ENCODE measurements at places on chromosomes 12 and 14.

DNA sequence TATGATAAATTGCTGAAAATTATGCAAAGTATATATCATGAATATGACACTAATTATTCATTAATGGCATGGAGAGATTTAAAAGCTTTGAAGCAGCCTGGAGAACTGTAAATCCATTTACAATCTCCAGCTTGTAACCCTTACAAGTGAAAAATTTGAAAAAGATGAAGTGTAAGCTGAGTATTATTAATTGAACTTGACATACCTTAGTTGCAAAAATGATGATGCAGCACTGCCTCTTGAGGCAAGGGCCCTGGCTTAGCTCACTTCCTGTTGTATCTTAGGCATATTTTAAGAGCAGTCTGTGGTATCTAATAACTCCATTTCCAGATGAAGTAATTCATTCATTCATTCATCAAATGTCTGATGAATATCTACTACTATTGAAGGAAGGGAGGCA lies 158.6 kb downstream of the ANO4 start:
- DNase-seq: no peak

DNA sequence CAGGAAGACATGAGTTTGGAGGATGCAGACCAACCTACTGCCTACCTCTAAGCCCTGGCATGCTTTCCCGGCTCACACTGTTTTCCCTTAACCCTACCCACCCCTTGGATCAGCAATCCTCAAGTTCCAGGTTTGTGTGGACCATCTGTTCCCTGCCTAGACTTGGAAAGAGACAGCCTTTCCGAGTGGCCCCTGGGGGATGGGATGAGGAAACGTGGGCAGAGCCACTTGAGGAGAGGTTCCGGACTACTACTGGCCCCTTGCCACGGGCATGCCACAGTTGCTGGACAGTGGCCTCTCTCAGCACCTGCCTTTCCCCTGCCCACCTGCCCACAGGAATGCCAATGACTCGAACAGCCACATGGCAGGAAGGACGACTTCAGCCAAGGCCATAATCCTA lies 135.9 kb downstream of the SLC15A4 start:
- DNase-seq: no peak

DNA sequence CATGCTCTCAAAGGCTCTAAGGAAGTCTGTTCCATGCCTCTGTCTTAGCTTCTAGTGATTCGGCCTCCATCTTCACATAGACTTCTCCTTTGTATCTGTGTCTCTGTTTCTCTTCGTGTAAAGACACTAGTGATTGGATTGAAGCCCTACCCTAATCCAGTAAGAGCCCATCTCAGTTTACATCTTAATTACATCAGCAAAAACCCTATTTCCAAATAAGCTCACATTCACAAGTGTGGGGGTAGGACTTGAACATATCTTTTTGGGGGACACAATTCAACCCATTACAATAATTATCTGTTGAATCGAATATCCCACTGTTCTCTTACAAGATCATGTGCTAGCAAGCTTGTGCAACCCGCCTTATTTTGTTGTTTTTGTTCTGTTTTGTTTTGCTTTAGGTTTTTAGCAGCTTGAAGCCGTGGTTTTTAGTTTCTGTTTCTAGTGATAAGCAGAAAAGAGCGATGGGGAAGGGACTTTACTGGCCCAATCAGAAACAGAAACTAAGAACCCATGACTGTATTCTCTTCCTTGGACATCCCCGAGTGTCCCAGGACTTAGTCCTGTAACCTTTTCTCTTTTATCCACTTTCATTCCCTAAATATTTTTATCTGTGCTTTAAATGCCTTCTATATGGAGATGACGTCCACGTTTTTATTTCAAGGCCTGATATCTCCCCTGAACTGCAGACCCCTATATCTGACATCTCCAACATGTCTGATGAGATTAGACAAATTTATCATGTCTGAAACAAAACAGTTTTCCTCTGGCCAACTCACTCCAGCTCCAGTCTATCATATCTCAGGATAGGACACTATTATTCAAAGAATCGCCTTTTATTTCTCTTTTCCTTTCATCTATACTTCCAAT lies 353.0 kb downstream of the CCDC91 start:
- DNase-seq: no peak

DNA sequence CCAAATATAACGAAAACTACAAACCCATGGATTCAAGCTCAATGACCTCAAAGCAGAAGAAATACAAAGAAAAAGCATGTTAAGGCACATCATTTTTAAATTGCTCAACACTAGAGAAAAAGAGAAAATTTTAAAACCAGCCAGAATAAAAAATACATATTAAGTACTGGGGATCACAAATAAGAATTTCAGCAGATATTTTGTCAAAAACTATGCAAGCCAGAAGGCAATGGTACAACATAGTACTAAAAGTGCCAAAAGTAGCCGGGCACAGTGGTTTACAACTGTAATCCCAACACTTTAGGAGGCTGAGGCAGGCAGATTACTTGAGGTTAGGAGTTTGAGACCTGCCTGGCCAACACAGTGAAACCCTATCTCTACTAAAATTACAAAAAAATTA lies 10.2 kb downstream of the SGPP1 start:
- DNase-seq: peak; percentile 6

- DNase-seq: peak; percentile 11
These were observed 477.1 kb downstream of the SLC16A7 start for GRCh38 chr12:60072911-60073310.

DNA sequence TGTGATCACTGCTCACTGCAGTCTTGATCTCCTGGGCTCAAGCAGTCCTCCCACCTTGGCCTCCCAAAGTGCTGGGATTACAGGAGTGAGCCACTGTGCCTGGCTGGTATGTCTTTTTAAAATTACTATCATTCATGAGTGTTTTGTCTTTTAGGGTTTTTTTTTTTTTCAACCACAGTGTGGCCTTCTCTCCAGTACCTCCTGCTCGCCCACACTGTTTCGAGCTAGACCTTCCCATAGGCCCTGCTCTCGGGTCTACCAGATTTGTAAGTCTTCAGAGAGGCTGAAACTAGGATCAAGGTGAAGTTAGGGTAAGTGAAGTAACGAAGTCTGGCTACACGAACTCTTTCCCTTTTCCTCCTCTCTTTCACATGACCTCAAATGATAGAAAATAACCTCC lies 1.5 kb downstream of the BIN2 start:
- DNase-seq: no peak

DNA sequence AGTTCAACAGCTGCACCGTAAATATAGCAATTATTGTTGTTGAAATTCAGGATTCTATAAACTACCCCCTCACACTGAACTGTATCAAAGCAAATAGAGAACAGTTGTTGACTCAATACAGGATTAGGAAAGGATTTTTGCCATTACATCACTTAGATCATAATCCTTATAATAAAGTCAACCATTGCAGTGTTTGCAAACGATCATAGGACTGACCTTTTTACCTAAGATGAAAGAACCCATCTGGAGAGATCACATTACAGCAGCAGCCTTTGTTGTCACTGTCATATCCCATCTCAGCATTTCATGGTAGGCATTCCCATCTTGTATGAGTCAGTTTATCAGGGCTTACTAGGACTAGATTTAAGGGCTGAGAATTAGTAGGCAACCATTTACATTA lies 96.1 kb downstream of the IPO8 start:
- DNase-seq: peak; percentile 76

DNA sequence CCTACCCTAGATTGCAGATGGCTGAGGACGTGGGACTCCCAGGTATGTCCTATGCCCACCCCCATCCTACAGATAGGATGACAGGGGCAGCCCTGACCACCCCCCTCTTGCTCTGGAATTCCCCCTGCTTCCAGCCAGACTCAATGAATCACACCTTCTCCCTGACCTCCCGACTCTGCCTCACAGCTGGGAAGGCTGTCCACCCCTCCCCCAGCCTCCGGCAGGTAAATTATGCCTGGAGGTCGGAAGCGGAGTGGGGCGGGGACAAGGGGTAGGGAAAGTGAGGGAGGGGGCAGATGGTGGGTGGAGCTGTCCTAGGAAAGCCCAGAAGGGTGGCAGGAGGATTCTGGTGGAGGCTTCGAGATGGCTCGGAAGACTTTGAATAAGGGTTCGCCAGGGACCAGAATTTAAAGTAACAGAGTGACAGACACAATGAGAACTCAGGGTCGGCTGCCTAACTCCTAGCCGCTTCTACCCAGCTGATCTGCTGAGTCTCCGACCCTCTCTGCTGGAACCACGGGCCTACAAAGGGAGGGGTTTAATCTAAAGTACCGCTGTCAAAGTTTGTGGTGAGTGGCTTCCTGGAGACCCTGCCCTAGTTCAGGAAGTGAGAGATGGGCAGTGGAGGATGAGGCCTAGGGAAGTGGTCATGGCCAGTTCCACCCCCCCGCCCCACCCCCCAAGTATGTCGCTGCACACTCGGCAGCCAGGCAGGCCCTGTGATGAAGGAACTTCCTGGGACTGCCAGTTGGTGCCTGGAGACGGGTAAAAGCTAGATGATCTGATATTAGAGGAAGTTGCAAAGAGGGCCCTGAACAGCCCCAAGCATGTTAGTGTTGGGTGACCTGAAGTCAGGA lies 4.2 kb downstream of the PLEKHG3 start:
- DNase-seq: peak; percentile 69

DNA sequence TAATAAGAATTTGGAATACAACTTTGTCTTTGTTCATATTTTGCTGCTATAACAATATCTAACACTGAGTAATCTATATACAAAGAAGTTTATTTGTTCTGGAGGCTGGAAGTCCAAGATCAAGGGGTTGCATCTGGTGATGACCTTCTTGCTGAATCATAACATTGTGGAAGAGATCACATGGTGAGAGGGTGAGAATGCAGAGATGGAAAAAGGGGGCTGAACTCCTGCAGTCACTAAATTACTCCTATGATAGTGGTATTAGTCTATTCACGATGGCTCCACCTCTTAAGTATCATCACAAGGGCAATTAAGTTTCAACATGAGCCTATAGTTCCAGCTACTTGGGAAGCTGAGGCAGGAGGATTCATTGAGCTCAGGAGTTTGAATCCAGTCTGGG lies 4.5 kb upstream of the AKAP6 start:
- DNase-seq: no peak

DNA sequence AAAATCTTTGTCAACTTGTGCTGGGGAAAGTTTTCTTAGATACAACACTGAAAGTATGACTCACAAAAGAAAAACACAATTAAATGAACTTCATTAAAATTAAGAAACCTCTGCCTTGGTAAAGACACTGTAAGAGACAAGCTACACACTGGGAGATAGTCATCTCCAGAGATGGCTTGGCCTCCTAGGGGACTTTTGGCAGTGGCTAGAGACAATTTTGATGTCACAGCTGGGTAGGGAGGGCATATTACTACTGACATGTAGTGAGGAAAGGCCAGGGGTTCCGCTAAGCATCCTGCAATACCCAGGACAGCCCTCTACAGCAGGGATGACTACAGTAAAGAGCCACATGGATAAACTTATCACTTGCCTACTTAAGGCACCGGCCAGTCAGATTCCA lies 8.7 kb upstream of the RNASE4 start:
- DNase-seq: no peak

DNA sequence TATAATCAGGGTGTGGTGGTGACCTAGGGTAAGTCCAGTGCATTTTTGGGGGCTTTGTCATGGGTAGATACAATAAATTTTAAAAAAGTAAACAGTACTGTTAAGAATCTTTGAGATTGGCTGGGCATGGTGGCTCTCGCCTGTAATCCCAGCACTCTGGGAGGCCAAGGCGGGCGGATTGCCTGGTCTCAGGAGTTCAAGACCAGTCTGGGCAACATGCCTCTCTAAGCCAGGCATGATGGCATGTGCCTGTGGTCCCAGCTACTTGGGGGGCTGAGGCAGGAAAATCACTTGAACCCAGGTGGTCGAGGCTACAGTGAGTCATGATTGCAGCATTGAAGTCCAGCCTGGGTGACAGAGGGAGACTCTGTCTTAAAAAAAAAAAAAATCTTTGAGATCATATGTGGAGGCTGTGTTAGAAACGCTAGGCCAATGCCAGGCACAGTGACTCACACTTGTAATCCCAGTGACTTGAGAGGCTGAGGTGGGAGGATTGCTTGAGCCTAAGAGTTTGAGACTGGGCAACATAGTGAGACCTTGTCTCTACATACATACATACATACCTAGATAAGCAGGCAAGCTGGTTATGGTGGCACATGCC lies 67.7 kb downstream of the PRKCH start:
- no peak for DNase-seq

GRCh38 chr14:94540031-94540794 lies 21.0 kb upstream of the SERPINA4 start:
- DNase-seq: peak; percentile 18

DNA sequence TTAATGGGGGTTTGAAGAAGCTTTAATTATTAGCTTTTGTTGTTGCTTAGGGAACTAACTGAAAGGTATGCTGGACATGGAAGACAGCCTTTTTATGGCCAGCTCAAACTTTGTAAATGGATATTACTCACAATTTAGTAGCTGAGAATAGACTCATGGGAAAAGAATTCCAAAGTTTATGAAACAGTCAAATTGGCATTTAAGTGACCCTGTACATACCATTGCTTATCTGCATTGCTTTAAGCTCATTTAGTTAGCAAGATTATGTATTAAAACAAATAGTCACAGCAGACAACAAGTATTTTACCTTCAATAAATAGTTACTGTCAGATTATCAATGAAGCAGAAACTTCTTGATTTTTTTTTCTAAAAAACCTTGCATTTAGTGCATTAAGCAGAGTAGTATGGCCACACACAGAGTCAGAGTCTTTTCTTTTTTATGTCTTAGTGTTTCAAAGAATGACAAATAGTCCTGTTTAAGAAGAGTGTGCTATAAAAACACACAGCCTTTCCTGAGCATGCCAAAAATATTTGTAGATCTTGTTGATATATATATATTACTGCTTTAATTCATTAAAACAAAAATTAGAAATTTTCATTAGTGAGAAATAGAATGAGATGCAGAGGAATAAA lies 102.2 kb downstream of the TTC6 start:
- no peak for DNase-seq

GRCh38 chr12:12469386-12469785 lies 93.3 kb downstream of the DUSP16 start:
- DNase-seq: no peak

All from muscle of leg (tissue), 16 donors.